ENCODE measurements at places on chromosomes 11 and 22.

GRCh38 chr11:119728651-119729580, at the start of gene NECTIN1:
TSS of gene NECTIN1 (minus strand) at chr11:119729200. CDS start at chr11:119728553, 647 bp downstream.
- DNase-seq: peak; percentile 95

GRCh38 chr11:73173755-73174494, 31.8 kb upstream of the FCHSD2 start:
- no peak for DNase-seq

DNA sequence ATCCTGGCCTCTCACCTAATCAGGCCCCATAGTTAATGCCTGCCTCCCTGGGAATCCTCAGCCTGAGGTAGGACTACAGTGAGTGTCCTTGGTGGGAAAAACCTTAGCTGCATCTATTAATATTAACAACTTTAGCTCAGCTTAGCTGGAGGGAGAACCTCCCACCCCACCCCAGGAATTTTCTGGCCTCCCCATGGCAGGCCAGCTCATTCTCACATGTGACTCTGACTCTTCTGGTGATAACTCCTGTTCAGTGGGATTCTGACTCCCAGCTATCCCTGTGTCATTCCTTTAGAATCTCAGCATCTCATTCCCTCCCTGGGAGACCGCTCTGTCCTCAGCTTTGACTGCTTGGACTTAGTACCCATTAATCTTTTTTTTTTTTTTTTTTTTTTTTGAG, 14.5 kb downstream of the ART5 start:
- no peak for DNase-seq

GRCh38 chr22:50670513-50670912, 2.1 kb upstream of the SHANK3 start:
- no peak for DNase-seq

DNA sequence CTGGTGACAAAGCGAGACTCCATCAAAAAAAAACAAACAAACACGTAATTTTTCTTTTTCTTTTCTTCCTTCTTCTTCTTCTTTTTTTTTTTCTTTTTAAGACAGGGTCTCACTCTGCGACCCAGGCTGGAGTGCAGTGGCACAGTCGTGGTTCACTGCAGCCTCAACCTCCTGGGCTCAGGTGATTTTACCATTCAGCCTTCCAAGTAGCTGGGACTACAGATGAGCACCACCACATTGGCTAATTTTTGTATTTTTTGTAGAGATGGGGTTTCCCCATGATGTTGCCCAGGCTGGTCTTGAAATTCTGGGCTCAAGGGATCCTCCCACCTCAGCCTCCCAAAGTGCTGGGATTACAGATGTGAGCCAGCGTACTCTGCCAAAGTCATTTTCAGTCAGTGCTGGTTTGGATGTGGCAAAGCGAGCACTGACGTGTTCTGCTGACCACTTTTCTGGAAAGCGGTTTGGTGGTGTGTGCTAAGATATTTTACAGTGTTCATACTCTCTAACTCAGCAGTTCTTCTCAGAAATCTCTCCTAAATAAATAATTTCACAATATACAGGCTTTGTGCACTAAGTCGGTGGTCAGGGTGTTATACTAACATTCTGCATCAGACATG, 10.7 kb downstream of the FAM118A start:
- DNase-seq: no peak

- DNase-seq: peak; percentile 59
Measured at GRCh38 chr22:29798318-29798717, 31.1 kb downstream of the UQCR10 start.

GRCh38 chr11:116607027-116607426, 165.8 kb downstream of the BUD13 start:
- DNase-seq: no peak

DNA sequence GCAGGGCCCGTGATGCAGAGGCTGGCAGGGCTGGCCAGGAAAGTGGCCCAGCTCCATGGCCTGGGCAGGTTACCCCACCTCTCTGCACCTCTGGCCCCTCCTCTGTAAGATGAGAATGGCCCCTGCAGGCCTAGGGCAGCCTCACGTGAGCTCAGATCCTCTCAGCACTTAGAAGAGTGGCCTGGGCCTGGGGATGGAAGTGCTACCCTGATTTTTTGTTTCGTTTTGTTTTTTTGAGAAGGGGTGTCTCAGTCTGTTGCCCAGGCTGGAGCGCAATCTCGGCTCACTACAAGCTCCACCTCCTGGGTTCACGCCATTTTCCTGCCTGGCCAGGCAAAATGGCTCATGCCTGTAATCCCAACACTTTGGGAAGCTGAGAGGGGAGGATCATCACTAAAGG, 982 bp downstream of the APOBEC3H start:
- no peak for DNase-seq
